ENCODE measurements at places on chromosomes 12 and 14.

GRCh38 chr12:21823581-21823980 lies 49.1 kb upstream of the KCNJ8 start:
- no peak for DNase-seq

DNA sequence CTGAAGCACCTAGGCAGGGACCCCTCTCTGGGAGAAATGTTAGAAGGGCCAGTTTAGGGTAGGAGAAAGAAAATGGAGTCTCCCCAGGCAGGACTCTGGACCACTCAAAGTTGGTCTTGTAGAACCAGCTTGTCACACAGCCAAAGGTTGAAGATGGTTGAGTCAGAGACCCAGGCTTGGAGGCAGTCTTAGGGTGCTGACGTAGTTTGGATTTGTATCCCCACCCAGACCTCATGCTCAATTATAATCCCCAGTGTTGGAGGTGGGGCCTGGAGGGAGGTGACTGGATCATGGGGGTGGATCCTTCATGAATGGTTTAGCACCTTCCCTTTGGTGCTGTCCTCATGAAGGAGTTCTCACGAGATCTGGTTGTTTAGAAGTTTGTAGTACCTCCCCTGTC lies 121.2 kb downstream of the CRACR2A start:
- no peak for DNase-seq

DNA sequence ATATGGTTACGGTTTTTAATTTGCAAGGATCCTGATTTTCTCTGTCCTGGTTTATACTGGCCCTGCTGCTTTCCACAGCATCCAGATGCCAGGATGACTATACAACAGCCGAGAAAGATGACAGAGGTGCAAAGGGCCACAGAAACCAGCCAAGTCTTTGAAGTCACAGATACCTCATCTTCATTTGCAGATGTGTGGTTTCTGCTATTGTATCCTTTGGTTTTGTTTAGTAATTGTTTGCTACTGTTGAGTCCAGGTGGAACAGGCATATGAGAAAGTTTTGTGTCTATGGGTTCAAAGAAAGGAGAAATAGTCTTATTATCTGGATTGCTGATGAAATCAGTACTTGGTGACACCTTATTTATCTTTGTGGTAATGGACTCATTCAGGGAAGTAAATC lies 17.3 kb upstream of the KLHL42 start:
- DNase-seq = no peak

- peak; percentile 52 for DNase-seq
Observed at GRCh38 chr12:57008178-57008577, 1.8 kb upstream of the ZBTB39 start.

GRCh38 chr12:49983892-49984291 lies 11.1 kb downstream of the AQP6 start:
- no peak for DNase-seq

GRCh38 chr14:101357559-101358319 lies 203.6 kb upstream of the DIO3 start:
- no peak for DNase-seq

GRCh38 chr14:89015016-89015415 lies 190.6 kb downstream of the TTC8 start:
- no peak for DNase-seq

DNA sequence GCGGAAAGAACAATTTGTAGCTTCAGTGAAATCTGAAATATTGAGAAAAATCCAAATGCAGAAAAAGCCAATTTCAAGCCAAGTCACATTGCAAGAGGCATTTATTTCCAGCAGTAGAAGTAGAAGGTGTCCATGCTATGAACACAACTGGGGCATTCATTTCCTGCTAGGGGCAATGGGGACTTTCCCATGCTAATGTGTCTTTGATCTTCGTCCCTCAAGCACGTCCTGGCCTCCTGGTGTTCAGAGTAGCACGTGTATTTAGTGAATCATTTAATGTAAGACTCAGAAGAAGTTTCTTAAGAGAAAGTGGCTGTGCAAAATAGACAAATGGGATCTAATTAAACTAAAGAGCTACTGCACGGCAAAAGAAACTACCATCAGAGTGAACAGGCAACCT lies 267.9 kb downstream of the TMEM132C start:
- no peak for DNase-seq

GRCh38 chr12:57541717-57542116 lies 5.3 kb downstream of the DCTN2 start:
- no peak for DNase-seq

GRCh38 chr14:91878274-91878673 lies 10.9 kb upstream of the TC2N start:
- DNase-seq = no peak

- DNase-seq = peak; percentile 23
Observed at GRCh38 chr14:59213368-59214315, 25.2 kb downstream of the DAAM1 start.

- DNase-seq = no peak
Observed at GRCh38 chr12:13948621-13949020, 32.8 kb downstream of the GRIN2B start.

DNA sequence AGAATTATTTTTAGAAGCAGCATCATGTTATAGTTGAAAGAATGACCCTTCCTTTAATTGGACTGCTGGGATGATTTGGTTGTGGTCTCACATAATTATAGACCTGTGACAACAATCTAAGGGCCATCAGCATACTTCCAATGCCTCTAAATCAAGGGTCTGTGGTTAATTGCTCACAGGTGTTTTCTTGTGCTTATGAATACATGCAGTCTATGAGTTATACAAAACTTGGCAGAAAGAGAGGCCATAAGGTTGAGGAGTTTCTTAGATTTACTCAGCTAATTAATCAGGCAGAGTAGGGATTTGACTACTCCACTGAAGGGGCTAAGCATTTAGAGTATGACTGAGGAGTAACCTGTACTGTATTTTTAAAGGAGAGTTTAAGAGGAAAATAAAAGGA lies 37.0 kb upstream of the FRMD6 start:
- peak; percentile 7 for DNase-seq

- no peak for DNase-seq
Observed at GRCh38 chr14:31660728-31661127, 99.5 kb downstream of the NUBPL start.

GRCh38 chr12:3973269-3973884 lies 100.2 kb upstream of the PARP11 start:
- DNase-seq = no peak

DNA sequence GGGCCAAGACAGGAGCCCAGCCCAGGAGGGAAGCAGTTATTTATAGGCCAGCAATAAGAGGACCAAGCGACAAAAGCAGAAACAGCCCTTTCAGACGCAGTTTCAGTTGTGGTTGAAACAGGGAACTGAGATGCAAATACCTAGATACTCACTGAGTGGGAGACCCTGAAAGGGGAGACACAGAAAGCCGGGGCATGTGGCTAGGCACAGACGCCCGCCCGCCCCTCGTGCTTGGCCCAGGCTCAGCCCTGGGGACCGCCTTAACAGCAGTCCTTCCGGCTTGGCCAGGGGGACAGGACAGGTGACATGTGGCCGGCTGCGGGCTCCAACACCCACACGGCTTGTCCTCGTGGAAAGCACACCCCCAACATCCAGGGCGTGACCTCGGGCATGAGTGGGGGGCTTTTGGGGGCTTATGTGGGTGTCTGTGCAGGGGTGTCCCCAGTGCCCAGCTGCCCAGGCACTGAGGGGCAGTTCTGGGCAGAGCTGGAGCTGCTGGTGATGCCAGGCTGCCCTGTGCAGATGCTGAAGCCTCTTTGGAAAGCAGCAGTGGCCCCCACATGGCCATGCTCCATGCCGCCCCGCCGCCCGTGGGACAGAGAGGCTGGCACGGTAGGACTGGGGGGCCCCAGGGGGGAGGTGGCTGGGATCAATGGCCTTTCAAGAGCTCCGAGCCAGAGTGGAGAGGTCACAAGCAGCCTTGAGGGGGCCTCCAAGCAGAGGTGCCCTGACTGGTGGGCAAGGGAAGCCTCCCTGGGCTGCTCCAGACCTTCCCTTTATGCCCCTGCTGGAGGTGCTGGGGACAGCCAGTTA lies 2.1 kb downstream of the PLD4 start:
- DNase-seq = no peak

DNA sequence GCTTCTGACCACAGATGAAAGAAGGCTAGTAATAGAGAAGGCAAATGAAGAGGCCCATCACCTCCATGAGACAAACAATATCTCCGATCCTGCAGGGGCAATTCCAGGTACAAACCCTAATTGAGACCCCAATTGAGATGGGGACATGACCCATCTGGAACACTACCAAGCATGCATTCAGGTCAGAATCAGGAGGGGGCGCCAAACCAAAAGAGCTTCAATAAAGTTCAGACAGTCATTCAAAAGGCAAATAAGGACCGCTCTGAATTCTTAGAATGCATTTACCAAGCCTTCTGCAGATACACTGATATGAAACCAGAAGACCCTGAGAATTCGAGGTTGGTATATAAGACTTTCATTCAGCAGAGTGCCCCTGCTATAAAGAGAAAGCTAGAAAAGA lies 10.2 kb upstream of the EDDM3B start:
- no peak for DNase-seq

- no peak for DNase-seq
Observed at GRCh38 chr12:6376870-6377666, 1.7 kb upstream of the SCNN1A start.

- no peak for DNase-seq
Observed at GRCh38 chr14:64786296-64787149, 82.3 kb downstream of the PLEKHG3 start.

DNA sequence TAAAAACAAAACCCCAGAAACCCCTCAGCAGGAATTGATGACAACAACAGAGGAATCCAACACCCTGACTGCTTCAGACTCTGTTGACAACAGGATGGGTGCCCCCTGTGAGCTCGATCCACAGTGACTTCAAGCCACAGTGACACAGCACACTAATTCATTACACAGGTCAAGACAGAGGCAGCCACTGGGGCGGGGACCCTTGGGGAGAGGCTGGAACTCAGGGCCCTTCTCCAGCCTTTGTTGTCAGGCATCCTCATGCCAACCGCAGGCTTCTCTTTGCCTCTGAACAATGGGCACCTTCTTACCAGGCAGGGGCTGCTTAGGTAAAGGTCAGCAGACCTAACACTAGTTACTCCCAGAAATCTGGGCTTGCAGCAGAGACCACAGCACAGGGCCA lies 37.6 kb downstream of the ACADS start:
- no peak for DNase-seq

- DNase-seq = no peak
Observed at GRCh38 chr14:102764220-102764671, 13.0 kb upstream of the TRAF3 start.

- DNase-seq = no peak
Observed at GRCh38 chr14:68384335-68384734, 408.5 kb downstream of the ZFP36L1 start.

GRCh38 chr14:85063747-85064146 lies 466.2 kb upstream of the FLRT2 start:
- DNase-seq = no peak

GRCh38 chr12:95509300-95509699 lies 35.3 kb downstream of the METAP2 start:
- DNase-seq = no peak
